ENCODE measurements at places on chromosomes 6 and 20.

DNA sequence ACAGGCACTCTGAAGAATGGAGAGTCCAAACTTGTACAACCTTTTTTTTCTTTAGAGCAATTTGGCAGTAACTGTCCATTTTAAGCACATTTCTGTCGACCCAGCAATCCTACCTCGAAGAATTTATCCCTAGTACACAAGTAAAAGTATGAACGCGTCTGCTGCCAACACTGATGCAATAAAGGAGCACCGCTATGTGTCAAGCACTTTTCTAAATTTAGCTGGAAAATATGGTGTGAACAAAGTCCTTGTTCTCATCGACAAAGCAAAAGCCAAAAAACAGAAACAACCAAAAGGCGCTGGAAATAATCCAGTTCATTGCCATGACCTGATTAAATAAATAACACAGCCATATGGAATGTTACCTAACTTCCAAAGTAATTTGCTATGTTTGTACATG is 1.1 kb downstream of the DPM1 start:
- no peak for DNase-seq

DNA sequence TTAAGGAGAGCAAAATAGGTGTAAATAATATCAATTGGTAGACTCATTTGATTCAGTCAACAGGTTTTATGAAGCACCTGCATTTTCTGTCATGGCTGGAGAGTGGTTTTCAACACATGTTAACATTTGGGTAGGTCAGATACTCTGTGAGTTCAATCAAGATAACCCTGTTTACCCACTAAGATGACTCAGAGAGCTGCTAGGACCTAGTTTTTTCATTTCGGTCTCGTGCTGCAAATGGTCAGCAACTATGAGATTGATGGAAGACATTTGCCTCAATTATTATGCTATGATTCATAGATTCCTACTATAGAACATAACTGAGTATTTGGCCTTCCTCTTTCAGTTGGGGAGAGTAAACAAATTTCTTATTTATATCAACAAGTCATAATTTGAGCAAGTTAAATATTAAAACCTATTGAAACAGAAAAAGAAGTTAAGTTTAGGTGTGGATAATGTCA is 391.4 kb upstream of the CITED2 start:
- no peak for DNase-seq

DNA sequence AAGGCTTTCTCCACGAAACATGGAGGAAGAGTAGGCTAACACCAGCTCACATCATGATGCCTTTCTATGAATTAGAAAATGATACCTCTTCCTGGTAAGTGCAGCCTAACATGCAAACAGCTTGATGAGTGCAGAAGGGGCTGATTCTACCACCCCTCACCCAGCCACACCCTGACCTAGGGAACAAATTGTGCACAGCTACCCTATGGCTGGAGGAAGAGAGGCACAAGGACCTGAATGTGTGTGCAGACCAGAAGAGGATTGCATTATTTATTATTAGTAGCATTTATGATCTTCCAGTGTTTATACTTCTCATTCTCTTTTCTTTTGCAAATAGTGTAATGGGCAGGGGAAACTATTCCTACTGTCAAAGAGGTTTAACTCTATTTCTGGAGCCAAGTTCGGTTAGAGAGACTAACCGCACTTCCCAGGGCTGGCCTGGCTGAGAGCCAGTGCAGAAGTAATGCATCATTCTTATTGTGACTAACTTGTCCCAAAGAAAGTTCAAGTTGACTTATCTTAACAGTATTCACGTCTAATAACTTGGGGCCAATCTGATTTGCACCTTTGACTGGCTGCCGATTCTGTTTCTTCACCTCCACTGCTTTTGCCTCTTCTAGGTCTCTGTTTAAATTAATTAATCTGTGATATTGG is 237.5 kb downstream of the CD83 start:
- peak; percentile 32 for DNase-seq

DNA sequence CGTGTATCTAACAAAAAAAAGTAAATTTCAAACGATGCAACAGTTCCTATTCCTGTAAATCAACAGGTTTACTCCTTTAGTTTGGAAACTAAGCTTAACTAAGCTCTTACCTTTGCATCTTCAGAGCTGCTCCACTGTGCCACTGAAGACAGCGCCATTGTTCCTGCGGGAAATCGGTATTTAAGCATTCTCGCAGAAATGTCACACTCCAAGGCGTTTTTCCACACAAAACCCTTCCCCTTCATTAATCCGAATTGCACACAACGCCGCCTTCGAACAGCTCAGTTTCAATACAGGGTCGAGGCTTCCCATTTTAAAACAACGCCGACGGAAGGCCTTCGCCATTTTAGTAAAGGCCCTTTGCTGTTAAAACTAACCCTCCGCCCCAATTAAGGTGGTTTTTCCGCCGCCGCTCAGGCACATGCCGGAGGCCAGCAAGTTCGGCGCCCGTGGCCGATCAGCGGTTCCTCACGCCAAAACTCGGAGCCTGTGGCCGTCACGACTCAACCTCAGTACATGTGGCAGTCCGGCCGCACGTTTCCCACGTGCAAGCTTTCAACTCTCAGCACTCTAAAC is 35.4 kb upstream of the SYNCRIP start:
- no peak for DNase-seq

DNA sequence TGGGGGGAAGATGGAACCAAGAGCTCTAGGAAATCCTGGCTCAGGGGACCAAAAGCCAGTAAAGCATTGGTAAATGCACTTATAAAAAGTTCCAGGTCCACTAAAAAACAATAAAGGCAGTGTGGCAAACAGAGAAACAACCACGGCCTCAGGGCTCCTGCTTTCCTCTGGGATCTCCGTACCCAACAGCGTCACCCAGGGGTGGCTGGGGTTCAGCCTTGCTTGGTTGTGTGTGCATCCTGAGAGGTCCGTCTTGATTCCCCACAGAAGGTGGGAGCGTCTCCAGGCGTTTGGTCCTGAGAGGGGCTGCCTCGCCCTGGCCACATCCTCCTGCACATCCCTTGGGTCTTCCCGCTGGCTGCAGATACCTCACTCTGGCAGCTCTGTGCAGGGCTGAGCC is 60.6 kb downstream of the SMOC2 start:
- no peak for DNase-seq

GRCh38 chr6:134115715-134116074 is 63.3 kb upstream of the SLC2A12 start:
- no peak for DNase-seq

GRCh38 chr6:43669922-43670622 is 17.5 kb downstream of the MRPS18A start:
- no peak for DNase-seq

DNA sequence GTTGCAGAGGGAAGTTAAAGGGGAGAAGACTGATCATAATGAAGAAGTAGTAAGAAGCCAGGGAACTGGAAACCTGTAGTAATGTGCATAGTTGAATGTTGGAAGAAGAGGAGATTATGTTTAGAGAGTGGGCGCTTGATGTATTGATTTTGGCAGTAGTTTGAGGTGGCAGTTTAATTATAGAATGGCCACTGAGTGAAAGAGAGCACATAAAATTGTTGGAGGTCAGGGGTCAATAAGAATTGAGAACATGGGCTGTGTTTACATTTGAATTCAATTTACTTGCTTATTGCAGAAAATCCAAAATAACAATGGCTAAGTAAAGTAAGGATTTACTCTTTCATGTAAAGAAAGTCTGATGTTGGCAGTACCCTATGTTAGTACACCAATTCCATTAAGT is 15.7 kb downstream of the VTA1 start:
- no peak for DNase-seq

DNA sequence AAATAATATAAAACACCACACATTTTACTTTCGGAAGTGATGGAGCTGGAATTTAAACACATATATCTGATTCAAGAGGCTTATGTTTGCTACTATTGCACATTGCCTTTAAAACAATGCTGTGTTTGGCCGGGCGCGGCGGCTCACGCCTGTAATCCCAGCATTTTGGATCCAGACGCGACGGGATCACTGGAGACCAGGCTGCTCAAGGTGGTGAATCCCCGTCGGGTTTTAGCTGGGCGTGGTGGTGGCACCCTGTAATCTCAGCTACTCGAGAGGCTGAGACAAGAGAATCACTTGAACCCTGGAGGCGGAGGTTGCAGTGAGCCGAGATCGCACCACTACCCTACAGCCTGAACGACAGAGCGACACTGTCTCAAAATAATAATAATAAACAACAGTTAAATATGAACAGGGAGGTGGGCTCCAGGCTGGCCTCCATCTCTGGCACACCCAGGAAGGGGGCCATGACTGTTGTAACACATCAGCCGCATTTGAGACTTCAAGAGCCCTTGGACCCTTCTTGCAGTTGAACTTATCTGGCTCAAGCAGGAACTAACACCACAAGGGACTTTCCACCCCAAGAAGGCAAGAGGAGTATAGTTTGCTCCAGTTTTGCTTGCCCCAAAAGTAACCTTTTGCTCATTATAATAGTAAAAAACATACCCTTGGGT is 127.1 kb upstream of the ZNF184 start:
- no peak for DNase-seq

DNA sequence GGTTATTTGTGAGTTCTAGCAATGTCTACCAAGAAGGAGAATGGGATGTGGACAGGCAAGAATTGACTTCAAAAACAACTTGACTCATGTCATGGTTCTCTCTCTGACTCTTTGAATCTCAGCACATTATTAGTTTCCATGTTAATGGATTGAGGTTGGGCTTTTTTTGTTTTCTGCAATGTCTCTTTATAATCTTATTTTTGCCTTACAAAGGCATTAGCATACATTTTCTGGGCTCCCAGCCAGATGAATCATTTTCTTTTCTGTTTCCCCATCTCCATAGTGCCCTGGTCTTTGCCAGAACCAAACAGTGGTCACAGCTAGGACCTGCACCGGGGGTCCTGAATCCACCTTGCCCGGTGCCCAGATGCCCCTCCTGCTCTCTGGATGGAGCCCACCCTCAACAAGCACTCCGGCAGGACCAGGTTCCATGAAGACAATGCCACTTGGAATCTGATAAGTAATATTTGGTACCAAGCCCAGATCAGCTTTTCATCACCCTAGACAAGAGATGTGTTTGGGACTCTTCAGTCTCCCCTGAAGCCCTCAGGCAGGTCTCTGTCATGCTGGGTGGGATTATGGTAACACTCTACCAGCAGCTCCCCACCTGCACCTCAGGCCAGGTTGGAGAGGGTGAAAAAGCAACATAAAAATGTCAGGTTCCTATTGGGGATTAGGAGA is 266.7 kb upstream of the SULF2 start:
- DNase-seq = no peak

- DNase-seq = no peak
These were observed 60.5 kb downstream of the FNDC1 start for GRCh38 chr6:159229651-159230051.

All from activated CD4-positive, alpha-beta T cell treated with anti-CD3 and anti-CD28 coated beads for 4 hours (primary cell).